ENCODE measurements at places on chromosomes 4 and X.

DNA sequence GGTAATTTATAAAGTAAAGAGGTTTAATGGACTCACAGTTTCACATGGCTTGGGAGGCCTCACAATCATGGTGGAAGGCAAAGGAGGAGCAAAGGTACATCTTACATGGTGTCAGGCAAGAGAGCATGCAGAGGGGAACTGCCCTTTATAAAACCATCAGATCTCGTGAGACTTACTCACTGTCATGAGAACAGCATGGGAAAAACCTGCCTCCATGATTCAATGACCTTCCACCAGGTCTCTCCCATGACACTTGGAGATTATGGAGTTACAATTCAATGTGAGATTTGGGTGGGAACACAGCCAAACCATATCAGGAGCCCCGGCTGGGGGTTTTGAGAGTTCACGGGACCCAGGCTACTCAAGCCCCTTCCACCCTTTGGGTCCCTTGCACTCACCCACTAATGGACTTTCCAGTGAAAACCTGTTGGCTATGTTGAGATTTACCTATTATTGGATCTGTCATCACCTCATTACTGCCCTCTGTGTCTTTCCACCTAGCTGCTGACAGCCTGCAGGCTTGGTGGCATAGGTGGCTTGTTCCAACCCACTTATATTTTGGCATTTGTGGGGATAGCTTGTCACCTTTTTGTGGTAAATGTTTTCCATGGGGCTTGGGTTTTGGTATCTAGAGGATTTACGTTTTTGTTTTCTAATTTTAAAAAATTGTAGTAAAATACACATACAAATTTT, 24.0 kb downstream of the IGFBP7 start:
- DNase-seq, result no peak

GRCh38 chrX:16100673-16101072, 22.7 kb upstream of the GRPR start:
- no peak for DNase-seq

DNA sequence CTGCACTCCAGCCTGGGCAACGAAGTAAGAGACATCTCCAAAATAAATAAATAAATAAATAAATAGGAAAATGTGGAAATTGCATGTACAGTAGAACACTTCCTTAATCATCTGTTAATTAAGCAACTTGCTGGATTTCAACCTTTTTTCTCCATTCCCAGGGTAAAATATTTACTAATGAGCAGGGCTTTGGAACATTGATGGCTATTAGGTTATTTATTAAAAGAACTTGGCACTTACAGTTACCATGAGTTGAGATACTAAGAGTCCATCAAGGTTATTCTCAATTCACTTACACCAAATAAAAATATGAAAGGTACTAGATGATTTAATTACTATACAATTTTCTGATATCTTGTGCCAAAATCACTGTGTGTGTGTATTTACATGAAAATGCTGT, 607.1 kb downstream of the PCDH18 start:
- no peak for DNase-seq

DNA sequence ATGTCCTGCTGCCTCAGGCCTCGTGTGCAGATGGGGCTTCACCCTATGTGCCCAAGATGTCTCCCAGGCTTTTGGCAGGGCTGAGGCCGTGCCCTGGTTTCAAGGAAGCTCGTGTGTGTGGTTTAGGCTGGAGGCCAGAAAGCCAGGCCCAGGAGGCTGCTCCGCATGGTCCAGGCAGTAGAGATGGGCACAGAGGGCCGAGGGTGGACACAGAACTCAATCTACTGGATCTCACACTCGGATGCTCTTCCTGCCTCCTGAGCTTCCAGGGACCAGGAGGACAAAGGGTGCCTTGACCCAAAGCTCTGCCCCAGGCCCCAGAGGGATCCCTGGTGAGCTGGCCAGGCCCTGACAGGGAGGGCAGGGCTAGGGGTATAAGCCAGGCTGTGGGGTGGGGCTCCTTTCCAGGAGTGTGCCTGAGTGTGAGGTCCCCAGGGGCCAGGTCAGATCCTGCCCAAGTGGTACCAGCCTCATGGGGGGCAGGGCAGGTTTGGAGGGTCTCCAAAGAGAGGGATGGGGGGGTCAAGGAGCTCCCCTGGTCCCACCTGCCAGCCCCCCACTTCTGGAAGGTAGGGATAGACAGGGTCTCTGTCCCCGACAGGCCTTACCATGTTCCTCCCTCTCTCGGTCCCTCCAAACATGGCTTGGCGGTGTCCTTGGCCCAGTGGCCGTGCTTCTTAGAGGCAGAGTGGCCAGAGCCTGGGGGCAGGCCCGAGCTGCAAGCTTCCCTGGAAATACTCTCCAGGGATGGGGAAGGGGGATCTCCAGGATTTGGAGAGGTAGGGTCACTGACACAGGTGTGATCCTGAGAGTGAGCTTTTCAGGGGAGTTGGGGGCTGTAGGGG, 23.8 kb downstream of the HTRA3 start:
- no peak for DNase-seq

- DNase-seq, result no peak
Measured at GRCh38 chr4:1851575-1852410, 4.2 kb downstream of the LETM1 start.

Data from kidney capillary endothelial cell (primary cell).